Thoracic aorta (tissue), 2 donors: ENCODE measurements at places on chromosomes 13 and 19. TPM values are rescaled to one million over a fixed set of nuclear protein-coding genes. Genes with fewer than 3 reads are reported as not detected.

VSTM1 gene
- not detected for total RNA-seq

CXCL17 gene
- total RNA-seq, result 1.6 TPM

ZFR2 gene
- total RNA-seq, result not detected

DNA sequence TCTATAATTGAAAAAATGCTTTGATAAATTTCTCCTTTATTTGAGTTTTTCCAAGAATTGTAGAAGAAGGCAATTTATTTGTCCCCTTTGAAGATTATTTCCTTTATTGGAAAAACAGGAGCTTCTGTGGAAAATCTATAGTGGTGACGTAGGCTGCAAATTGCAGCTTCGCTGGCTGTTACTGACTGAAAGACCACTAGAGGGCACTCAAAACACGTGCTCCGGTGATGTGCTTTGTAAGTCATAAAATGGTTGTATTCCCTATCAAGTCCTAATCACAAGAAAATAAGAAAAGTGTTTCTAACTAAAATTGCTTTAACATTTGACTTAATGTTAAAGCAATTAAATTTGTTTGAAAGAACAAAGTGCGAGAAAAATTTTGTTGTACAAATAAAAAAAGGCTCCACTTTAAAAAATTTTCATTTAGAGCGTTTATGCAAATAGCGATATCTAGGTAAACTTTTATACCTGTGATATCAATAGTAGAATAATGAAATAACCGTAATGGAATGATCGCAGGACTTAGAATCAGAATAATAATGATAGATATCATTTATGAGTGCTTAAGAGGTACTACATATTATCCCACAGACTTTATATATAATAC, 638.2 kb upstream of the SPRY2 start:
- no peak for DNase-seq

- no peak for DNase-seq
Observed at GRCh38 chr19:49210108-49210900, 52.7 kb downstream of the TRPM4 start.

GRCh38 chr19:38654628-38655055, 7.2 kb downstream of the ACTN4 start:
- DNase-seq, result no peak

DNA sequence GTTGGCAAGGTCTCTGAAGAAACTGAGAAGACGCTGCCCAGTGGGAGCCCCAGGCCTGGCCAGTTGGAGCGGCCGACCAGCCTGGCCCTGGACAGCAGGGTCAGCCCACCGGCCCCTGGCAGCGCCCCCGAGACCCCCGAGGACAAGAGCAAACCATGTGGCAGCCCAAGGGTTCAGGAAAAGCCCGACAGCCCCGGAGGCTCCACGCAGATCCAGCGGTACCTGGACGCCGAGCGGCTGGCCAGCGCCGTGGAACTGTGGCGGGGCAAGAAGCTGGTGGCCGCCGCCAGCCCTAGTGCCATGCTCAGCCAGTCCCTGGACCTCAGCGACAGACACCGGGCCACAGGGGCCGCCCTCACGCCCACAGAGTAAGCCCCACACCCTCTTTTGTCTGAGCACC, 20.1 kb upstream of the USE1 start:
- DNase-seq, result no peak

- DNase-seq, result no peak
Observed at GRCh38 chr19:6413291-6413690, 11.3 kb downstream of the KHSRP start.

GRCh38 chr19:14536926-14537692, 7.7 kb downstream of the TECR start:
- DNase-seq, result no peak
